ENCODE measurements at places on chromosomes 7 and 10.
A peak's percentile ranks its signal among the peaks of the same experiment; 100 is the strongest.

DNA sequence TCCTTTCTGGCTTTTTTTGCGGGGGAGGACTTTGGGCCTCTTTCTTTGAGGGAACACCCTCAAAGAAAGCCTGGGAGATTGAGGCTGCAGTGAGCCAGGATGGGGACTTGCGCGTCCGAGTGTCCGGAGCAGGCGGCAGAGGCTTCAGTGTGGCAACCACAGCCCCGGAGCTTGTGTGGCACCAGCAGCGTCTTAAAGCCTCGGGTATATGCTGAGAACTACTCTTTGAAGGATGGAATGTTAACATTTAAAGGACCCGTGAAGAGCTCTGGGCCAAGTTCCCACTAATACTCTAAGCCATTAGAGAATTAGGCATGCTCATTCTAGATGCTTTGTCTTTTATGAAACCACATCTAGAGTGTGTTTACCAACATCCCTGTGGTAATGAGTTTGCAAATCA lies 168.2 kb downstream of the SEPTIN7 start:
- no peak for DNase-seq

DNA sequence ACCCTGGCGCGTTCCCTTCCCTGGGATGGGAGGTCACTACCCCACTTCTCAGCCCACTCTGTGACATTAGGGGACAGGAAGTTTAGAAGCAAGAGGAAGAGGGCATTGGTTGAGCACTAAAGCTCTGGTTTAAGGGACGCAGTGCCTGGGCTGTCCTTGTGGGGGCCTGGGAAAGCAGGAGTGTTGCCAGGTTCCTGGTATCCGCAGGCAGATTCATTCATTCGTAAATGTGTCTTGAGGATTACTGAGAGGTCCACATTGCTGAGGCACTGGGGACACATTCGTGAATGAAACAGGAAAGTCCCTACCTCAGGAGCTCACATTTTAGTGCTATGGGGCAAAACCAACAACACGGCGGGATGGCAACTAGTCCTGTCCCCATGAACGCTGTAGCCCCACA lies 69.4 kb downstream of the COL13A1 start:
- DNase-seq, result no peak

- DNase-seq, result peak; percentile 52
Measured at GRCh38 chr7:44914992-44915607, 29.8 kb upstream of the PURB start.

DNA sequence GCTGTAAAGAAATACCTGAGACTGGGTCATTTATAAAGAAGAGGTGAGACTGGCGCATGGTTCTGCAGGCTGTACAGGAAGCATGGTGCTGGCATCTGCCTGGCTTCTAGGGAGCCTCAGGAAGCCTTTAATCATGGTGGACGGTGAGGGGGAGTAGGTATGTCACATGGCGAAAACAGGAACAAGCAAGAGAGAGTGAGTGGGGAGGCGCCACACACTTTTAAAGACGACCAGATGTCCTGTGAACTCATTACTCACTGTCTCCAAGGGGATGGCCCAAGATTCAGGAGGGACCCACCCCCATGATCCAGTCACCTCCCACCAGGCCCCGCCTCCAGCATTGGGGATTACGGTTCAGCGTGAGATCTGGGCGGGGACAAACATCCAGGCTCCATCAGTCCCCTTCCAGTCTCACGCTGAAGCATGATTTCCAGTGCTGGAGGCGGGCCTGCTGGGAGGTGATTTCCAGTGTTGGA lies 3.2 kb downstream of the ZNF316 start:
- no peak for DNase-seq

DNA sequence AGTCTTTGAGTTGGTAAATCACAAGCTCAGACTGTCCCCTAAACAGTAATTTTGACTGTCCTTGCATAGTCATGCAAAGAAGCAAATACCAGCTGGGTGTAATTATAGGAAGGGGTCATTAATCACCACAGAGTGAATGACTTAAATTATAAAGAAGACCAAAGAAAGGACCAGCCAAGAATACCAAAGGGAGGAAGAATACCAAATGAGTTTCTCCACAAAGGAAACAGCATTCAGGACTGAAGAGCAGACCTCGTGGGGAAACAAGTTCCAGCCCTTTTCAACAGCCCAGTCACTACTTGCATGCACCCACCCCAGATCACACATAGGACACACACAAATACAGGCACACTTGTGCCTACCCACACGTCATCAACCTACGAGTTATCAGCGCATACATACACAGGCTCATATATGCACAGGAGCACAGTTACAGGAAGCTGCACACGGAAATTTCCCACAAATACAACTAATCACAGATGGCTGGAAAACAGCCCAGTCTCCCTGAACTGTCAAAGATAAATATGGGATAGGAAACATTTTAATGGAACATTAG lies 77.6 kb downstream of the DENND2A start:
- DNase-seq, result no peak

DNA sequence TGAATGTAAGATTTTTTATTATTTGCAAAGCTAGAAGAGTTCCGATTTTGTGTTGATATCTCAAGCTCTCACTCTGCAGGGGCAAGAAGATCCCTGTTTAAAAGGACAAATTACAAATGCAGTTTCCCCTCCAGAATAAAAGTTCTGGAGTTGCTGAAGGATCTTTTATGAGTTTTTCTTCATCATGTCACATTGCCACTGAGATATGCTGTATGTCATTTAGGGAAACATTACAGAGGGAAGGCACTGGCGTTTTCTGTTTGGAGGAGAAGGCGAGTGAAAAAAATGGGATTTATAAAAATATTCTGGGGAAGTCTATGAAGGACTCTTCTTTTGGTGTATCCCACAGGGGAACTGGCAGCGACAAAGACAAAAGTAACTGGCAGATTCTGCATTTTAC lies 57.4 kb downstream of the POU6F2 start:
- DNase-seq, result no peak

- DNase-seq, result no peak
Measured at GRCh38 chr7:100471021-100471420, 7.0 kb upstream of the SPACDR start.

DNA sequence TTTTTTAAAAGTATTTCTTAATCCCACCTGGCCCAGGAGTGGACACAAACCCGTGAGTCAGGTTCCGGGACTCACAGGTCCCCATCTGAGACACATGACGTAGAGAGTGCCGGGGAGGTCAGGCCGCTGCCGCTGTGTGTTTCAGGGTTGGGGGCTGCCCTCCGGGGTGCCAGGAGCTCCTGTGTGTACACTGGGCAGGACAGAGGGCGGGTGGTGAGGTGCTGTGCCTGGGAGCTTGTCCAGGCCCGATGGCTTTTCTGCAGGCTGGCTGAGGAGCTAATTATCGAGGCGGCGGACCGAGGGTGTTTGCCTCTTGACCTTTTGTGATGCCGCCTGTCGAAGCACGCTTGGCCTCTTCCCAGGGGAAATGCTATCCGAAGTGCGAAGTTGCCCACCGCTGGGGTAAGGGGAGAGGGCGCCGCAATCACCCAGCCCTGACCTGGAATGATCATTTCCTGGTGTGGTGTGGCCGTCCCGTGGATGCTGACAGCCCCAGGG lies 42.1 kb downstream of the FOXL3 start:
- no peak for DNase-seq

DNA sequence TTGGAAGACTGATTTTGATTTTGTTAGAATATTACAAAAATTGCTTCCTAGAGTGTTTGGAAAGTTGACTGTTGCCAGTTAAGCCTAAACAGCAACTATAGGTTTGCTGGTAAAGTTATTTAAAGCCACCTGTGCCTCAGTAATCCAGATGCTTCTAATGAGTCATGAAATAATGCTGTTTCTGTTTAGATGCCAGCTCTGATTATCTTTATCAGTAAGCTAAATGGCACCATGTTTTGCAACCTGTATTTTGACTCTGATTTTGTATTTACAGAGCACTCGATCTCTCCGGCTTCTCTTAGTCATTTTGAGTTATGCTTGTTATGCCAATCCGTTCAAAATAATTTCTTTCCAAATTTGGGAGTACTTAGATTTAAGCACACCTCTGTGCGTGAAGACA lies 366.1 kb downstream of the EXOC4 start:
- DNase-seq, result no peak

- no peak for DNase-seq
Measured at GRCh38 chr7:151863386-151864079, 13.4 kb downstream of the PRKAG2 start.

DNA sequence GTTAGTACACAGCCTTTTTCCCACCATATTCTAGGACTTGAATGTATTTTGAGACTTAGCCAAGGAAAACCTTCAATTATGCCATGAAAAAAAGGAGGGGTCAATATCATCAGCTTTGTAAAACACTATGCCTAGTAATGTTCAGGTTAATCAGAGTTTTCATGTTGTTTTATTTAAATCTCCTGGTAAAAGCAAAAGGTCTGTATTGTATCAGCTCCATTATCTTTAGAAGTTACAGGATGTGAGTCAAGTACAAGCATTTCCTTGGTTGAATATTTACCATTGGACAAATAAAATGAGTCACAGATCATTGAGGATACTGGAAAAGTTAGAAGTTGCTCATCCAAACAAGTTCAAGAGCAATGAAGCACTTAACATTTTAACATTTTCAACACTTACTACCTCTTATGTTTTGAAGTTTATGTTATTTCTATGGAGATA lies 89.9 kb upstream of the CAPZA2 start:
- no peak for DNase-seq

DNA sequence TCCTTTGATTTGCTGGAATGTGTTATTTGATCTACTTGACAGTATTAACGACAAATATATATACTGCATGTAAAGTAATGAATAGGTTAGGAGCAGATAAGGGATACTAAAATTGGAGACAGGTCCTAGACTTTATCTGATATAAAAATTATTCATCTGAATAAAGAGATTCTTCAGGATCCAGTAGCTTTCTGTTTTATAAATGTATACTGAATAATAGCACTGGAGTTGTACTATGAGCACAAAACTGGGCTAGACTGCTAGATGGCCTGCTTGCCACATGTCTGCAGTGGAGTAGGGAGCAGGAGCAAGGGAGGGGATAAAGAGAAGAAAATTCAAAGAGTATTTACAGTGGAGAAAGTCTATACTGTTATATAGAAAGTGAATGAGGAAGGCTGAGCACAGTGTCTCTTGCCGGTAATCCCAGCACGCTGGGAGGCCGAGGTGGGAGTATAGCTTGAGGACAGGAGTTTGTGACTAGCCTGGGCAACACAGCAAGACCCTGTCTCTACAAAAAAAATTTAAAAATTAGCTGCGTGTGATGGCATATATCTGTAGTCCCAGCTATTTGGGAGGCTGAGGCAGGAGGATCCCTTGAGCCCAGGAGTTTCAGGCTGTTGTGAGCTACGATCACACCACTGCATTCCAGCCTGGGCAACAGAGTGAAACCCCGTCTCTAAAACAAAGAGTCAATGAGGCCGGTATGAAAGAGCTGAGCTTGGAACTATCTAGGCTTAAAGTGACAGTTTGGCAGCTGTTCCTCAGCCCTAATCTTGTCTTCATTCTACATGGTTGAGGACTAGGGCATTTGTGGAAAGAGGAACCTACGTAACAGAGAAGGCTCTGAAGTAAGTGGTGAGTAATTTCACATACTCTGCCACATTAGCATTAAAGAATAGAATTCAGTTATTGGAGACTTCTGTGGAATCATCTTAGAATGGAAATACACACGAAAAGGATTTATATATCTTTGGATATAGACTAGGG lies 41.8 kb downstream of the CD36 start:
- DNase-seq, result no peak

- DNase-seq, result no peak
Measured at GRCh38 chr10:112338957-112339356, 35.0 kb upstream of the ACSL5 start.

DNA sequence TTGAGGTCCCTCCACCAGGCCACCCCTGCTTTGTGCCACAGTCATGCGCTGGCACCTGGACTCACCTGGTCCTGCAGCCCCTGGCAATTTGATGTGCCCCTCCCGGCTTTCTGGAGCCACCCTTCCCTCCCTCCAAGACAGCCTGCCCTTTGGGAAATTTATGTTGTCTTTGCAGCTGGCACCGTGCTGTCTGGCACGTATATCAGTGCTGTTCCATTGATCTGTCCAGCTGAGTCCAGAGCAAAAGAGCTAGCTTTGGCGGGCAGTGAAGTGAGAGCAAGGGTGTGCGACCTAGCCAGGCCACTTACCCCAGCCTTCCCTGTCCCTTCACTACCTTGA lies 5.7 kb downstream of the RARRES2 start:
- DNase-seq, result no peak

DNA sequence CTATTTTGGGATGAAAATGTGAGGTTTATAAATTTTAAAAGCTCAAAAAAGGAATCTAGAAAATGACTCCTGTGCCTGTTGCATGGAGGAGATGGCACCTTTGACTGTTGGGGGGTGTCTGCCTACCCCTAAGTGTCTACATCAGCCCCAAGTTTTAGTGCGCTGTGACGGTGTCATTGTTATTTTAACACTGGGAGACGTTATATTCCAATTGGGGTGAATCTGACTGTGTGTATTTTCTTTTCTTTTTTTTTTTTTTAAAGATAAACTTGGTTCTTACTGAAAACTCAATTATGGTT lies 517 bp downstream of the SRGN start:
- no peak for DNase-seq

DNA sequence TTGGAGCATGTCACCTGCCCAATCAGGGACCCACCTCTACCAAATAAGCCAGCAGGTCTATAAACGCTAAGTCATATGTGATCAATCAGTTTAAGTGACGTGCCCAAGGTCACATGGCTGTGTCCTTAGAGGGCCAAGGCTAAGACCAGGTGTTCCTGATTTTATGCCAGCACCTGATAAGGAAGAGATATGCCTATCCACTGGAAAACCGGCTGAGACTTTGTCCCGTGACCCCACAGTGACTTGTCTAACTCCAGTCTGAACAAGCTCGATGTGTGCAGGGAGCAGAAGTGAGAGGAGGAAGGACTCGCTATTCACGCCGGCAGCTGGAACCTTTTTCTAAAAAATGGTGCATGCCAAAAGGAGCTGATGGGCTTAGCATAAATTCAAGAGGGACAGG lies 57.0 kb downstream of the PRKAG2 start:
- no peak for DNase-seq

- no peak for DNase-seq
Measured at GRCh38 chr10:101233863-101234262, 4.6 kb upstream of the LBX1 start.

GRCh38 chr7:113752289-113752688 lies 166.5 kb downstream of the PPP1R3A start:
- DNase-seq, result no peak

- no peak for DNase-seq
Measured at GRCh38 chr10:97399843-97400545, 1.1 kb downstream of the RRP12 start.

- no peak for DNase-seq
Measured at GRCh38 chr7:158284617-158285382, 302.8 kb downstream of the PTPRN2 start.

- peak; percentile 26 for DNase-seq
Measured at GRCh38 chr10:123582084-123582989, 83.8 kb upstream of the GPR26 start.

GRCh38 chr7:92200791-92201190 lies 21.8 kb upstream of the LRRD1 start:
- DNase-seq, result no peak

GRCh38 chr10:129951101-129951969 lies 12.7 kb downstream of the EBF3 start:
- DNase-seq, result no peak

DNA sequence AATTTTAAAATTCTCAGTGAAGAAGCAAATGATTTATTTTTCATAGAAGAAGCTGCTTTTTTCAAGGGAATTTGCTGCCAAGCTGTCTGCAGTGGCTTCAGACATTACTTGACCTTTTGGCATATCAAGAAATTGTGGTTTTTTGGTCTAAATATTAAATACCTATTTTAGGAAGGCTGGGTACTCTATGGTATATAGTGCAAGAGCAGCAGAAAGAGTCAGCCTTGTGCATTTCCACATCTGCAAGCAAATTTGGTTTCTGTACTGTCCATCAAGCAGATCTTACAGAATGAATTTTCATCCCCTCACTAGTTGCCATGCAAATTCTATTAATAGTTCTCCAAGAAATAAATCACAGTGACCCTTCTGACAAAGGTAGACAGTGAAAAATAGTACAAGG lies 222.0 kb downstream of the BICC1 start:
- no peak for DNase-seq
